ENCODE measurements at places on chromosomes 1 and 21.

DNA sequence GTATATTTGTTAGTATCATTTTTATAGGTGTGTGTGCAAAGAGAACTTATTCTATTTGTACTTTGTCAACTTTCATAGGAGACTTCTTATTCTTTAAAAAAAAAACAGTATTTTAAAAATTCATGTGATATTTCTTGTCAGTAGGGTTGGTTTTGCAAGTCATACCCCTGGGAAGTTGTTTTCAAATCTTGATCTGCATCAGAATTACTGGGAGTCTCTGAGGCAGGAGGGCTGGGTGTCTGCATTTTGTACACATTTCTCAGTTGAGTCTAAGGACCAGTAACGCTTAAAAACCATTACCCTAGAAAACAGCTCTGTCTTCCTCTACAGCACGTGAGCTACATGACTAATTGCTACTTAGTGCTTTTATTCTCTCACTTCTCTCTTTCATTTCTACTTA lies 76.0 kb upstream of the CTTNBP2NL start:
- DNase-seq, result no peak

DNA sequence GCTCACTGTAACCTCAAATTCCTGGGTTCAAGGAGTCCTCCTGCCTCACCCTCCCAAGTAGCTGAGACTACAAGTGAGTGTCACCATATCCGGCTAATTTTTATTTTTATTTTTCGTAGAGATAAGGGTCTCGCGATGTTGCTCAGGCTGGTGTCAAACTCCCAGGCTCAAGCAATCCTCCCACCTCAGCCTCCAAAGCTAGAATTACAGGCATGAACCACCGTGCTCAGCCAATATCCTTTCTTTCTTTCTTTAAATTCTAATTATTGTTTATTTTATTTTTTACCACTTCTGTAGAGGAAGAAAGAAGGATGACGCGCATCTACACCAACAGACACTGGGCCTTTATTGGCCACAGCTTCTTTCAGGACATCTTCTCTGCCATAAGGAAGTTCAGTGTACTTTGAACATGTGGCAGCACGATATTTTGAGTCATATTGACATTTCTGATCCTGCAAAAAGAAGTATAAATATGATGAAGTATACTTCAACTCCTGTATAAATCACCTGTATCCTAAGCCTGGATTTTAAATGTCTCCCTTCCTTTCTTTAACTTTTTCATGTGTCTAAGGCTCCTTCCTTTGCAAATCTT lies 15.8 kb downstream of the CTSS start:
- no peak for DNase-seq

DNA sequence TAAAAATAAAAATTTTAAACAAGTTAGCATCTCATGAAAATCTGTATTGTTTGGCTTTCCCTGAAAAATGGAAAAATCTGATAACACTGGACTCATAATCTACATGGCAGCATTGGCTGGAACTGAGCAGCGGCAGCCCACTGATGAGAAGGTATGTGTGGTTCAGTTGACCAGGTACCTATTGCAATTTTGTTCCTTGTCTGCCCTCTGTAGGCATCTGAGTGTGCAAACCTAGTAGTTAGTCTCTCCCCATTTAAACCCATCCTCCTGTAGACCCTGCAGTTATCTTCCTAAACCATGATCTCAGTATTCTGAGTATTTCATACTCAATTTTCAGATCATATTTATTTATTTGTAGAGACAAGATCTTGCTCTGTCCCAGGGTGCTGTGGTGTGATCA lies 59.4 kb upstream of the SERBP1 start:
- peak; percentile 6 for DNase-seq

GRCh38 chr1:192131914-192132313 lies 26.3 kb upstream of the RGS18 start:
- no peak for DNase-seq

DNA sequence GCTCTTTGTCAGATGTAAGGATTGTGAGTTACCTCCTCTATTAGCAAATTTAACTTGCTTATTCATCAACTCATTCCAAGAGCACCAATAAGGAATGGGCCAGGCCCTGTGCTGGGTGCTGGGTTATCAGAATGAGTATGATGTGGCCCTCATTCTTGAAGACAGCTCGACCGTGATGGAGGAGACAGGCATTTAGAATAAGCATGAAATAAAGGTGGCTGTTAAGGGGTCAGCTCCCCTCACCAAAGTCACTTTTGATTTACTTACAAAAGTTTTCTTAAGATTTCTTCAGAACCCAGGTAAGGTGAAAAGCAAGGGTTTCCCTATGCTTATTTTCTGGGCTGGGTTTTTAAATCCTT lies 15.3 kb upstream of the PADI1 start:
- DNase-seq, result no peak

DNA sequence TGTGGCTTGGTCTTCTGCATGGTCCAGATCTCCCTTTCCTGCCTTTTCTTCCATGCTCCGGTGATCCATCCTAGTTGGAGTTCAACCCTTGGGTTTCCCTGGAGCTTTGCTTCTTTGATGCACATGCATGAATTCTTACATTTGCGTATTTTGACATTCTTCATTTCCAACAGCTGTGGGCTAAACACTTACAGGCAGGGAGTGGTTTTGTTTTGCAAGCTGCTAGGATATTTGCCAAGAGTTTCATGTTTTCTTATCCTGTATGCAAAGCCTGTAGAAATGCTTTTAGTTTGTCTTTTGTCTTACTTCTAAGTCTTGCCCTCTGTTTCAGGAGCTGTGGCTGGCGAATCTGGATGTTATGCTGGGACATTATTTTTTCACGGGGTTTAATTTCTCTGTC lies 90.3 kb upstream of the PAXBP1 start:
- no peak for DNase-seq

- DNase-seq, result no peak
These were observed 34.4 kb upstream of the COP1 start for GRCh38 chr1:176241385-176242015.

DNA sequence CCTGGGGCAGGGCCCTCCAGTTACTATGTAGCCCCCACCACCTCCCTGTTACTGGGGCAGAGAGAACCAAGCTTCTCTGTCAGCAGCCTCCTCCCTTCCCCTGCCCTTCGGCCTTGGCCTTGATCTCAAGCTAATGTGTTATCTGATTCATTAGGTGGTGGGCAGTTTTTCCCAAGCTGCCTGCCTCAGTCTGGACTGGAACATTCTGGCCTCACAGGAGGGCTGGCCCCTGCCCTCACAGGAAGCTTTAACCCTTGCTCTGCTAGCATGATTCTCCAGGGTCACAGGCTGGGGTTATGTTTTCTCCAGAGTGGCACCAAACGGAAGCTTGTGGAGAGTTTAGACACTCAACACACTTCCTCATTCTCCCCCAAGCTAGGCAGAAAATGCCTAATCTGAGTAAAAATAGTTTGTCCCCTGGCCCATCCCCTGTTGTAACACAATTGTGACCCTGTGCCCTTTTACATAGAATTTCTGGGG lies 37.2 kb upstream of the SLC6A9 start:
- no peak for DNase-seq

DNA sequence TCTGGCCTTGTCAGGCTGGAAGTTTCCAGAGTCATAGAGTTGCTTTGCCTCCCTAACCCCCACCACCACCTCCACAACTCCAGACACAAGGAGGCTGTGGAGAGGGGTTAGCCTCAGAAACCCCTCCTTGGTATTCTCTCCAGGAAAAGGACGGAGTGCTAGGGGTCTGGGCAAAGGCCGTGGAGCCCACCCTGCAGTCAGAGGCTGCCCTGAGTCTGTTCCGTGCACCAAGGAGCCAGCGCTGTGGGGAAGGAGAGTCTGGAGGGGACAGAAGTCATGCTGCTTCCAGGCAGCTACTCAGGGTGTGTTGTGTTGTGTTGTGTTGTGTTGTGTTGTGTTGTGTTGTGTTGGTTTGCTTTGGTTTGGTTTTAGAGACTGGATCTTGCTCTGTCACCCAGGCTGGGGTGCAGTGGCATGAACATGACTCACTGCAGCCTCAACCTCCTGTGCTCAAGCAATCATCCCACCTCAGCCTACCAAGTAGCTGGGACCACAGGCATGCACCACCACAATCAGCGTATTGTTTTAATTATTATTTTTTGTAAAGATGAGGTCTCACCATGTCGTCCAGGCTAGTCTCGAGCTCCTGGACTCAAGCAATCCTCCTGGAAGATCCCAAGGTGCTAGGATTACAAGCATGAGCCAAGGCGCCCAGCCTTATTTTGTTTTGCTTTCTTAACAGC lies 122.2 kb upstream of the TMEM51 start:
- no peak for DNase-seq

DNA sequence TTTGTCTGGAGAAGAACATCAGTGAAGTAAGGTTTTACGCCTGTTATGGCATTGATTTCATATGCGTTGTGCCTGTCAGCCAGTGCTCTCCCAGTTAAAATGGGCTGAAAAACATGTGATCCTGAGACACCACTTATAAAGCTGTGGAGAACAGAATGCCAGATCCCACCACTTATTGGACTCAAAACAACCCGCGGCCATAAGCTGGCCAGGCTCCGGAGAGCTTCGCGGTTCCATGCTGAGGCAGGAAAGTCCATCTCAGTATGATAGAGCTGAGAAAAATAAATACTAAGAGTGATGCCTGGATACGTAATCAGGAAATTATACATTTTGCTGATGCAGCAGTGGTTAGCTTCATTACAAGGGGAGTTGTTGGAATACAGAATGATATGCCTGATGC lies 5.1 kb downstream of the APOBEC4 start:
- no peak for DNase-seq

- DNase-seq, result no peak
These were observed 249.2 kb upstream of the TPTE start for GRCh38 chr21:10272216-10272615.

DNA sequence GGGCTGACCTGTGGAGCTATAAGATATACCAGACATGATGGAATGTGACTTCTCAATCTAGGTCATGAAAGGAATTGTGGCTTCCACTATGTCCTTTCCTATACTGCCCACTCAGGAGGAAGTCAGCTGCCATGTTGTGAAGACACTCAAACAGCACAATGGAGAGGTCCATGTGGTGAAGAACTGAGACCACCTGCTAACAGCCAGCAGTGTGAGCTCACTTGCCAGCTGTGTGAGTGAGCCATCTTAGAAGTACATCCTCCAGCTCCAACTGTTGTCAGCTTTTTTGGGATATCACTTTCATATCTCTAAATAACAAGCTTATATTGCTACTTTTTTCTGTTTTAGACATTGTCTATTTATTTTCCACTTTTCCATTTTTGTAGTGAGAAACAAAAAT lies 29.7 kb downstream of the OLFML3 start:
- DNase-seq, result no peak

DNA sequence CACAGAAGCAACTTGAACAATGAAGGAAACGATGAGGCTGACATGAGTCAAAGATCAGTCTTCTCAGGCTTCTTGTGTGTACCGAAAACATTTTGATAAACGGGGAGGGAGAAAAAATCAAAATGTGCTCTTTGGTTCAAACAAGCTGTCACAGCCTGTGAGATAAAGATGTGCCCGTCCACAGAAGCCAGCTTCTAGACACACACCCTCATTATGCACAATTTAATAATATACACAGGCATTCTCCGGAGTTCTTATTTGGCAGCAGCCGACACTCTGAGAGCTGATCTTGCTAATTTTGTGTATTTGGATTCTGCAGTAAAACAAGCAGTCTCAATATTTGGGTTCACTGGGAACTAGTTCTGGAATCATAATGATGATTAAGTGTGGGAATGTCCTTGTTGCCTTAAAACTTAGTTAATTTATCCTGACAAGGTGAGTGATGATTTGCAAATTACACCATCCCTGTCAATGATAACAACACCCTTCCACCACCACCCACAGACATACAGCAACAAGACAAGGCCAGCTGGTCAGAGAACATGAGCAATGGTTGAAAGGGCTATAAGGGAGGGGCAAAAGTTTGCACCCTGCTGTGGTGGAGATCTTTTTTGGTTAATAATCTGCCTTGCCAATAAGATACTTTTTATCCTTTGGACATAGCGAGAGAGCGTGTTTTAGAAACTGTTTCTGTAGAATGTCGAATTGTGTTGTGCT lies 269.9 kb upstream of the KIAA0040 start:
- no peak for DNase-seq

DNA sequence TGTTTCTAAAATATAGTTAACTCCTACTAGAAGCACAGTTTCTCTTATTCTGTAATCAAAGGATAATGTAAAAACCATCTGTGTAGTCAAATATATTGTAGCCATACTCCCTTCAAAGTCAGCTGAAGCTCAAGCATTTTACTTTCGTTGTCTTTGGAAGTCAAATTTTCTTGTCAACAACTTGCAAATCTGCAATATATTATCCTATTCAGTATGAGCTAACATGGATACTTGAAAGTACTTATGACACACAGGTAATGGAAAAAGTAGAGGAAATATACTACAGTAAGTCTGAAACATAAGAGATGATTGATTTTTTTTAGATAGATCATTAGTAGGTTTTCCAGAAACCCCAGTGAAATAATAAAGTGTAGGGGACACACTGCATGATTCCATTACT lies 121.5 kb downstream of the COL24A1 start:
- DNase-seq, result no peak

DNA sequence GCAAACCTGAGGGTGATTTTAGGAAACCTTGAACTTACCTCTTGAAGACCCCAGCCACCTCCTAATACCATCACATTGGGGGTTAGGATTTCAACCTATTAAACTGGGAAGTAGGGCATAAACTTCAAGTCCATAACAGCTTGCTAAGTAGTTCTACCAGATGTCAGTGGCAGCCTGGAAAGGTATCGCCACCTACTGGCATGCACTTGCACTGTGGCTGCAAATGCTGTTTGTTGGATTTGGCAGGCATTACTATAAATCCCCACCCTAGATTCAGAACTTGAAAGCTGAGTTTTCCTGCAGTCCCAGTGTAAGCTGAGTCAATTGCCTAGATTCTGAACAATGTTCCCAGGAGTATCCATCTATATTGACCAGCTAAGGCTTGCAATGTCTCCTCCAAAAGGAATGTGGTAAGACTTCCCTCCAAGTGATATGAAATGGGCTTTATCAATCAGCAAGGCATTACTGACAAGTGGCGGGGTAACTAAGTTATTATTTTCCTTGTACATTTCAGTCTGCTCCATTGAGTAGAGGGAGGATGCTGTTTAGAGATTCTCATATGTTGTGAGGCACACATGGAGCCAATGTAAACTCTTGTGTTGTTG lies 474.5 kb downstream of the PTPRC start:
- peak; percentile 32 for DNase-seq

GRCh38 chr1:41072051-41072450 lies 50.5 kb upstream of the SLFNL1 start:
- no peak for DNase-seq

GRCh38 chr1:24329331-24329730 lies 10.2 kb downstream of the GRHL3 start:
- no peak for DNase-seq

GRCh38 chr1:166981589-166981988 lies 6.2 kb upstream of the ILDR2 start:
- DNase-seq, result no peak

GRCh38 chr1:157124855-157125254 lies 13.3 kb downstream of the ETV3 start:
- DNase-seq, result no peak

- DNase-seq, result no peak
These were observed 1.7 kb upstream of the COL18A1 start for GRCh38 chr21:45403133-45403824.

All from T-helper 1 cell (primary cell).